Stimulated activated CD8-positive, alpha-beta memory T cell treated with anti-CD3 and anti-CD28 coated beads, Interleukin-7, amount 100 ng/mL, for 1 hour (primary cell): ENCODE measurements at places on chromosomes 3 and 15.

GRCh38 chr3:2354702-2355101, 256.0 kb downstream of the CNTN4 start:
- DNase-seq, result no peak

GRCh38 chr3:41652931-41653330, 309.0 kb downstream of the ULK4 start:
- DNase-seq, result no peak

- DNase-seq, result no peak
Observed at GRCh38 chr3:5657106-5657505, 469.6 kb downstream of the EDEM1 start.

DNA sequence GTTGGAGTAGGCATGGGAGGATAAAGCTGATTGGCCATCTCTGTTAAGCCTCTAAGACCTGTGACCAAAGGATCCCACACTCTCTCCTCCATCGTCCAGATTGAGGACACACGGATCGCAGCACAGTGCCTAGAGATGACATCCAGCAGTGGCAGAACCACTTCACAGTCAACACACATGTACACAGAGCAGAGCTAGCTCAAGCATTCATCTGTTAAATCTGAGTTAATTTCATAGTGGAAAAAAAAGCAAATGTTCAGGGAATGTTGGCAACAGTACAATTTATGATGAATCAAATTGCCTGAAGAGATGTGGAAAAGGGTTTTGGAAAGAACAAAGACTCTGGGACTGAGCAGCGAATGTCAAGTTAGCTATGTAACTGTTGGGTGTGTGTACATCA, 108.1 kb upstream of the PLAAT1 start:
- no peak for DNase-seq

DNA sequence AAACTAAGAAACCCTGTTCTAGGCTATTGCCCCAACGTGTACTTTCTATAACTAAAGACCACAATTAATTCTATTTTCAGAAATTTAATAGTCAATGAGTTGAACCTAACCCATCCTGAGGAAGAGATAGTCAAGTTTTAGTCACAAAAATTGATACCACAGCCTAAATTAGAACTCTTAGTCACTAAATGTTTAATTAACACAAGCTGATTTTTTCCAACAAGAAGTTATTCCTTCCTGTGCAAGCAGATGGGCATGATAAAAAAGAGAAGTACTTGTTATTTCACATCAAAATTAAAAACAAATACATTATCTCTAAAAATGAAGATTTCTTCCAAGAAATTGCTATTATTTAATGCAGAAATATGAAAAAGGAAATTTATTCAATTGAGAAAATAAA, 38.4 kb upstream of the TERB2 start:
- DNase-seq, result no peak

DNA sequence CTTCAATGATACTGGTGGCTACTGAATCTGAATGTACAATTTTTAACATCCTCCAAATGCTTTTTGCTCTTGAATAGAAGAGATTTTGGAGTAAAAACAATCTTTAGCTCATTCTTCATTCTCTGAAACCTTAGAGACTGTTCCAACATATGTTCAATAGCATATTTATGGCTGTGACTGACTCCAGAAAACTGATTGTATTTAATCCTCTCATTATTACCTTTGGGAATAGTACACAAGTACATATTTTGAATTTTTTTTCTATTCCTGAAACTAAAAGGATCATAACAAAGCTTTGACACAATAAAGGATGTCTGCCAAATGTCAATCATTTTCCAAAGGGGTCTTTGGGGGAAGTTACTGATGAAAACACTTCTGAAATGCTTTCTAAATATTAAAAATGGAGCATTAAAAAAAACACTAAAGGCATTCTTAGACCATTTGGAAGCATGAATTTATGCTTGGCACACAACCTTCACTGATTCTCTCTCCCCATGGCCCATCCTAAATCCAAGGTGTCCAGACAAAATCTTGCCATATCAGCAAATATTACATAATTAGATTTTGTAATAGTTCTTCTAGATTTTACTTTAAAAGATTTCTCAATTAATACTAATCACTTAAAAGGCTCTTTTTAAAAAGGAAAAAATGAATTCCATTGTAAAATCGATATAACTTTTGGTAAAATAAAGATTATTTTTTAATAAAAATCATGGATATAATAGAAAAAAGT, 936.8 kb downstream of the EPHA3 start:
- DNase-seq, result no peak

DNA sequence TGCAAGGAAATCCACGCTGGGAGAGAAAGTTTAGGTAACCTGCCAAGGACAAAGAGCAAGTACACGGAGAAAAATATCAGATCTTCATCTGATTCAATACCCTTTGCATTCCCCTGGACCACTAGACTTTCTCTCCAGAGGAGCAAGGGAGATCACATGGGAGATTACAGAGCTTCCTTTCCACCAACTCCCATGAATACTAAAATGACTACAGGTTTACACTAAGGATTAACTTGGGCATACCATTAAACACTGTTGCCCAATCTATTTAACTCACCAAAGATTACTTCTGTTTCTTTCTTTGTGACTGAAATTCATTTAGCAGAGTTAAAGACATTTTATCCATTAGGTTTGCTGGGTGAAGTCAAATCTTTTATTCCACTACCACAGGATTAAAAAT, 71.2 kb downstream of the RYK start:
- no peak for DNase-seq

GRCh38 chr3:131881777-131882176, 153.0 kb downstream of the CPNE4 start:
- DNase-seq, result no peak

DNA sequence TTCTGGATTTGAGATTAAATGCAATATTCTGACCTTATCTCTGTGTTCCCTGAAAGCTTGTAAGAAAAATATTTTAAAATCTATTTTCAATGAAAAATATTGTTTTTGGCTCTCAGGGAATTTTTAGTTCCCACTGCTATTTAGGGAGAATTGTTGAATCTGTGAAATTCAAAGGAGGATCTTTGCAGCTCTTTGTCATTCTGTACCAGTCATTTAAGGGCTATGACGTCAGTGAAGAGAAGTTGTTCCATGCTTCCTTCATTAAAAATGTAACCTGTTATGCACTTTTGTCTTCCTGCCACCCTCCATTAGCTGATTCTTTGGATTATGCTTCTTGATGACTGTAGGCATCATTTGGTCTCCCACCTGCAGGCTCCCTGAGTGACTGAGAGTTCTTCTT, 427.8 kb upstream of the C2CD4B start:
- DNase-seq, result no peak

- DNase-seq, result no peak
Observed at GRCh38 chr3:52176951-52177700, 20.8 kb upstream of the ALAS1 start.

DNA sequence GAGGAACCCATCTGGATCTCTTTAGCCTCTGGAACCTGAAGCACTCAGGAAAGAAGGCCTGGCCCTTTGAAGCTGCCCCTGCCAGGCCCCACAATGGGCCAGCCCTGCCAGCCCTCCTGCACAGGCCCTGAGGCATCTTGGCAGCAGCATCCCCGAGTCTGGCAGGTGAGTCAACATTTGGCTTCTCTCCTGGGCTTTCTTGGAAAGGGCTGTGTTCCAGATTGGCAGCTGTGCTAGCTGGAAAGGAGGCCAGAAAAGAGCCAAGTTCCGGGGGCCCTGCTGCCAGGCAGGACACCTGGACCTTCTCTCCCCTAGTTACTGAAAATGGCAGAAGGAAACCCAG, 187.2 kb downstream of the SHQ1 start:
- DNase-seq, result no peak

GRCh38 chr3:188559072-188559429, 405.1 kb downstream of the LPP start:
- DNase-seq, result no peak

- DNase-seq, result no peak
Observed at GRCh38 chr3:76643623-76644304, 396.1 kb upstream of the ROBO2 start.

DNA sequence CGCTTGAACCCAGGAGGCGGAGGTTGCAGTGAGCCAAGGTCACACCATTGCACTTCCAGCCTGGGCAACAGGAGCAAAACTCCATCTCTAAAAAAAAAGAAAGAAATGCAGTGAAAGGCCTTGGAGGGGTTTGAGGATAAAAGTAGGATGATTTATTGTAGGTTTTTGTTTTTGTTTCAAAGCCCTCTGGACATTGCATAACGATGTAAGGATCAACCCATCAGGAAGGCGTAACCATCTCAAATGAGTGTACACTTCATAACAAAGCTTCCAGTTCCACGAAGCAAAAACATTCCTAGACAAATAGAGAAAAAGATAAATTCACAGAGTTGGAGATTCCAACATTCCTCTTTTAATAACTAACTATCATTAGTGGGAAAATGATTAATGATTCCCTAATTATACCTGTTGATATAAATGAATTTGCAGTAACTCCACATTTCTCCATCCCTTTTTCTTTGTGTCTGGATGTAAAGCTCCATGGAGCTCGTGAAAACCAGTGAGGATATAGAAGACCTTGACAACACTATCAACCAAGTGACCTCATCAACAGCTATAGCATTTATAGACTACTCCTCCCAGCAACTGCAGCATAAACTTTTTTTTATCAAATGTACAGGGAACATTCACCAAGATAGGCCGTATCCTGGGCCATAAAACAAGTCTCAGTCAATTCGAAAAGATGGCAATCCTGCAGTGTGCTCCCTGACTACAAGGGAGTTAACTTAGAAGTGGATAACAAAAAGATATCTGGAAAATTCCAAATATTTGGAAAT, 48.7 kb upstream of the PPP4R2 start:
- no peak for DNase-seq

DNA sequence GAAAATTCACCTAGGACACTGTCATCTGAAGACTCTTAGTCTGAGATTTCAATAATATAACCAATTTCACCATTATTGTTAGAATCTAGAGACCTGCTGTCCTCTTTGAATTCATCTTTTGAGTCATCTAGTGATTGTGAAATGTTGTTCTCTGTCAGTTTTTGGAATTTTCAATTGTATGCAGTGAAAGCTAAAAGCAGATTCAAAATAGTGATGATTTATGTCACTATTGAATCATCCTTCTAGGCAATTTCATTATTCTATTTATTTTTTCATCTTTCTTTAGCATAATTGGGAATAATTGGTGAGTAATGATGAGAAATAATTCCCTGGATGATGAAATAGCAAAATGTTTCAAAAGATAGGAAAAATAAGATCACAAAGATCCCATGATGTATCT, 101.7 kb upstream of the EIF1B start:
- DNase-seq, result no peak

DNA sequence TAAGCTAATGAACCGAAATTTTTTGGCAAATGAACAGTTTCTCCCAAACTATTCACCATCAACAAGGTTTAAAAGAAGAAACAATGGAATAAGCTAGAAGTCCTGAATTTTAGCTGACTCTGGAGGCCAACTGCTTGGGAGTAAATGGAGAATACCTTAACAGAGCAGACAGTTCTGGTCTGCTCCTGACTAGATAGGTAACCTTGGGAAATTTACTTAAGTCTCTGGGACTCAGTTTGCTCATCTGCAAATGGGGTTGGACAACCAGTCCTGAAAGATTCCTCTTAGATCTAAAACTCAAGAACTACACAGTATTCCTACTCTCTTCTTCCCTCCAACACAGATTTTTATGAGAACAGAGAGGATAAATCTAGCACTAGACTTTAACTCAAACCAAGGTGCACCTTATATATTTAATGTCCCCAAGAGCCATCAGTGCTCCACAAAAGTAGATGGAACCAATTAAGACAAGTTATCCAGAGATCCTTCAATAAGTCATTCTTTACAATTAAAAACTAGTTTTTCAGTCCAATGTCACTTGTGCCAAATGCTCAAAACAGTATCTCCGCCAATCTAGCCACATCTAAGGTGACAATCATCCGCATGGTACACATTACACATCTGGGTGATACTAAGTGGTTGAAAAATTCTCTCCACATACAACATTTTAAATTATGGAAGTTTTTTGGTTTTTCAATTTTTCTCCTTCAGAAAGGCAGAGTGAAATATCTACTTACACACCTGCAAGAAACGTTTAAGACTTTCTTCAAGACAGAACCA, 1.5 kb downstream of the RHOA start:
- no peak for DNase-seq

DNA sequence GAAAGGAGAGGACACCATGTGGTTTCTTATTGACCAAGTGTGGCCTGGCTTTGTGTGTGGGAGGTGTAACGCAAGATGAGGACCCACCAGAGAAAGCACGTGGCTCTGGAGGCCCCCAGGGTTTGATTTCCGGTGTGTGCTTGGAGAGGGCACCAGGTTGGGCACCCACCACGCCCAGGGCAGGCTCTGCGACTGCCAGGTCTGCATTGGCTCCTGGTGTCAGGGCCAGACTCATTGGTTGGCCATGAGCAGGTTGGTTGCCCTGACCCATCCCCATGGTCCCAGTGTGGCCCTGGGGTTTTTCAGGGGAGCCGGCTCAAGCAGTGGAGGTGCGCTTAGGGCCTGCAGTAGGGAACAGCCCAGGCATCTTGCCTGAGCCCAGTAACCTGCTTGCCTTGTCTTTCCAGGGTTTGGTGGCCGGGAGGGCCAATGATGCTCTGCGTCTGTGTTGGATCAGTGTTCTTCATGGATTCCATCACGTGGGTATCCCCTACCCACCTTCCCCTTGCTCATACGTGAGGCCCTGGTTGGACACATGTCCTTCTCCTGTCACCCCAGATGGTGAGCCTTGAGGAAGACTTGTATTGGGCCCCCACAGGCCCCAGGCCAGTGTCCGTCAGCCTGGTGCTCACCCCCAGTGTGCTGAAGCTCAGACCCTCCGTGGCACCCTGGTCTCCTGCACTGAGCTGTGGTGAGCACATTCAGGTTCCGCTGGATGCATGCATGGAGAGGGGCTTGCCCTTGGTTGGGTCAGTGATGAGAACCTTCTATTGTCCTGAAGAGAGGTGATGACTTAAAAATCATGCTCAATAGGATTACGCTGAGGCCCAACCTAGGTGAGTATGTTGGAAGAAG, 193.9 kb downstream of the UBE3A start:
- DNase-seq, result no peak

DNA sequence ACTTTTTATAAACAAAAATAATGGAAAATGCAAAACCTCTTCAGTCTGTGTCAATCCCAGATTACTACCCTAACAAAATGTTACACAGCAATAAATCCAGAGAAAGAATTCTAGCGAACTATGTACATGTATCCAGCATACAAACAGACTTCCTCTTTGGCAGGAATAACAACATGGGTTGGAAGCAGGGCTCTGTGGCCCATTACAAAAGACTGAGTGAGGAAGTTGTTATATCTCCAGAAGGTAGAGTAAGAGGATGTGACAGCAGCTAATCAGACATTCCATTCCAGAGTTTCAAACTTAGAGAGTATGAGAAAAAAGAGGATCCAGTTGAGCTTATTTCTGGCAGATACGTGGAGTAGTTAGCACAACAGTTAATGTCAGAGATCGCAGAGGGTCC, 294.0 kb upstream of the PLSCR5 start:
- no peak for DNase-seq

- no peak for DNase-seq
Observed at GRCh38 chr15:47741082-47741481, 23.8 kb downstream of the SEMA6D start.

GRCh38 chr3:197209366-197210260, 88.8 kb downstream of the DLG1 start:
- DNase-seq, result no peak

DNA sequence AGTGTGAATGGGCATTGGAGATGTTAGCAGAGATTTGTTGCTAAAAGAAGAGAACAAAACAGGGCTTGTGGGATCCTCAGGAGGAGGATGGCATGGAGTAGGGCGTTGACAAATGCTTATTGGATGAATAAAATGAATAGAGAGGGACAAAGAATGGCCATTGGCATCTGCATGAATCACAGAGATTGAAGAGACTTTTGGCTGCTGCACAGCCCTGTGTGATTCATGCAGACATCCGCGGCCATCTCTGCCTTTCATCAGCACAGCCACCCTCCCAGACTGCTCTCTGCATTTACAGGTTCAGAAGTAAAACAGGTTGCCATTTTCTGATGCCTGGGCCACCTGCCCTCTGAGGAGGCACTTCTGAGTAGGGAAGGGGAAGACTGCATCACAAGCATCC, 397.9 kb downstream of the EPHB1 start:
- DNase-seq, result no peak
